ENCODE measurements at places on chromosomes 16 and 17.

- DNase-seq: no peak
Measured at GRCh38 chr17:77273397-77274085, 132.8 kb downstream of the SEC14L1 start.

DNA sequence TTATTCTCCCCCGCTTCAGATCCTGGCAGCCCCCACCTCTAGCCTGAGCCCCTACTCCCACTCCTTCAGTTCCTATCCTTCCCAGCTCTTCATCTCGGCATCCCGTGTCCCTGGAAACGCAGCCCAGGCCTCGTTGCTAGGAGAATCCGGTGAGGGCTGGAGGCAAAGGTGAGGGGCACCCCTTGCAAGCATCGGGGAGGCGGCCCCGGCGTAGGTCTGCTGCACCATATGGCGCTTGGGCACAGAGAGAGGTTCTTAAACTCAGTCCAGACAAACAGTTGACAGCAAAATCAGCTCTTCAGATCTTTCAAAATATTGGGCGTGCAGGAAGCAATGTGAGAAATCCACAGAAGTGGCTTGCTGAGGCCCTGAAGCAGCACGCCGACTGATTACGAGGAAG is 15.0 kb downstream of the SLC38A8 start:
- no peak for DNase-seq

GRCh38 chr16:84844559-84845495 is 25.0 kb downstream of the CRISPLD2 start:
- DNase-seq: no peak

- DNase-seq: no peak
Measured at GRCh38 chr16:3807425-3808123, 72.9 kb downstream of the CREBBP start.

DNA sequence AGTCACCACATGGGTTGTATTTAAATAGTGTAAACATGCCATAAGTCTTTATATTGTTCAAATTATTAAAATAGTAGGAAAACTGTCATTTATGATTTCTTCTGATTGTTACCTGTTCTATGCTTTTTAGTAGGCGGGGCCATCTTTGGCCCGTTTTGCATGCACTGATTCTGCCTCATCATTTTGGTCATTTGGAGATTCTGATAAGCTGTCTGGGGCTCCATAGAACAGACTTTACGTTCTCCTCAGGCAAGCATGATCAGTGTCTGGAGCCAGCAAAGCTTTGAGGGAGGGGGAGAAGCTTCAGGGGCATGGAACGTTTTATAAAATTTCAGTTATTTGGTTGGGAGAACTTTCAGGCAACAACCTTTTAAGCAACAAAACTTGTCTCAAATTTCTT is 8.8 kb downstream of the NDEL1 start:
- no peak for DNase-seq

GRCh38 chr17:38877130-38877851 is 7.4 kb downstream of the LASP1 start:
- no peak for DNase-seq

- no peak for DNase-seq
Measured at GRCh38 chr16:11407047-11407982, 62.1 kb downstream of the RMI2 start.

GRCh38 chr17:54172096-54172984 is 349.6 kb downstream of the KIF2B start:
- no peak for DNase-seq

- no peak for DNase-seq
Measured at GRCh38 chr17:76948726-76949342, 80.6 kb downstream of the MGAT5B start.

DNA sequence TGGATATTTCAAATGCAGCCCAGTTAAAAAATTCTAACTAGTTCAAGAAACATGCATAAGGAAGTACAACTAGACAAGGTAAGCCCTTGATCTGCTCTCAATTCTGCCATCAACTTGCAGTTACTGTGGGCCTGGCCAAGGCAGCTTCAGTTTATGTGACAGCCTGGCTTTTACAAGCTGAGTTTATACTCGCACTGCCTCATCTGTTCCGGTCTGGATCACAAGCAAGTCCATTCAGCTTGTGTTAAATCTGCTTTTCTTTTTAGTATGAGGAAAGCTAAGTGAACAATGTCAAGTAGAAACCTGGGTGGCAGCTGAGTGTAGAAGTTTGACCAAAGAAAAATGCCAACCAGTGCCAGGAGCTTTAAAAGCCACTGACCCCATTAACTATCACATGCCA is 76.6 kb upstream of the CORO6 start:
- DNase-seq: no peak

DNA sequence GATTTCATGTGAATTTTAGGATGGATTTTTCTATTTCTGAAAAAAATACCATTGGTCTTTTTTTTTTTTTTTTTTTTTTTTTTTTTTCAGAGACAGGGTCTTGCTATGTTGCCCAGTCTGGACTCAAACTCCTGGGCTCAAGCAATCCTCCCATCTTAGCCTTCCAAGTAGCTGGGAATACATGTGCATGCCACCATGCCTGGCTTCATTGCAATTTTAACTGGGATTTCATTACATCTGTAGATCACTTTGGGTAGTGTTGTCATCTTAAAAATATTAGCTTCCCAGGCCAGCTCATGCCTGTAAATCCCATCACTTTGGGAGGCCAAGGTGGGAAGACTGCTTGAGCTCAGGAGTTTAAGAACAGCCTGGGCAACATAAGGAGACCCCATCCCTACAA is 54.8 kb downstream of the TOM1L2 start:
- no peak for DNase-seq

DNA sequence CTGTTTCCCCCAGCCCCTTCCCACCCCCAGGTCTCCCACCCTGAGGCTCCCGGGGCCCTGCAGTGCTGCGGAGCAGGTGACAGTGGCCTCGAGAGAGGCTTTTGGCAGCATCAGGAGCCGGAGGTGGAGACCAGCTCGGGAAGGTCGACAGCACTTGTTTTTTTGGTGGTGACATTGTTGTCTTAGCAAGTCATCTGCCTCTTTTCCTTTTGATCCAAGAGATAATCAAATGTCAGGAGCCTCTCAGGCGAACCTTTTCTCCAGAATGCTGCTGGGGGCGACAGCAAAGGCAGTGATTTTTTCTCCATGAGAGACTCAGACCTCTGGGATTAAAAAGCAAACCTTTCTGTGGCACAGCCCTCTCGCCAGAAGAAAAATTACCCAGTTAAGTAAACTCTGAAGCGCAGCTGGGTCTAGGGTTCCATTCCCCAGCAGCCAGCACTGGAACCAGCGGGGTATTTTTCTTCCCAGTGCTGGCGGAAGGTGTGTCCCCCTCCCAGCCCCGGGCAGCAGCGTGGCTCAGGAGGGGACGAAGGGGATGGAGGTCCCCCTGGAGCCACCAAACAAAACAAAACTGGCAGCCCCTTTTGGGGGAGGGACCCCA is 37.2 kb downstream of the GRIN2C start:
- DNase-seq: no peak

- peak; percentile 24 for DNase-seq
Measured at GRCh38 chr16:19005561-19006445, 22.1 kb downstream of the TMC7 start.

GRCh38 chr16:85545227-85545818 is 67.8 kb upstream of the GSE1 start:
- DNase-seq: no peak

DNA sequence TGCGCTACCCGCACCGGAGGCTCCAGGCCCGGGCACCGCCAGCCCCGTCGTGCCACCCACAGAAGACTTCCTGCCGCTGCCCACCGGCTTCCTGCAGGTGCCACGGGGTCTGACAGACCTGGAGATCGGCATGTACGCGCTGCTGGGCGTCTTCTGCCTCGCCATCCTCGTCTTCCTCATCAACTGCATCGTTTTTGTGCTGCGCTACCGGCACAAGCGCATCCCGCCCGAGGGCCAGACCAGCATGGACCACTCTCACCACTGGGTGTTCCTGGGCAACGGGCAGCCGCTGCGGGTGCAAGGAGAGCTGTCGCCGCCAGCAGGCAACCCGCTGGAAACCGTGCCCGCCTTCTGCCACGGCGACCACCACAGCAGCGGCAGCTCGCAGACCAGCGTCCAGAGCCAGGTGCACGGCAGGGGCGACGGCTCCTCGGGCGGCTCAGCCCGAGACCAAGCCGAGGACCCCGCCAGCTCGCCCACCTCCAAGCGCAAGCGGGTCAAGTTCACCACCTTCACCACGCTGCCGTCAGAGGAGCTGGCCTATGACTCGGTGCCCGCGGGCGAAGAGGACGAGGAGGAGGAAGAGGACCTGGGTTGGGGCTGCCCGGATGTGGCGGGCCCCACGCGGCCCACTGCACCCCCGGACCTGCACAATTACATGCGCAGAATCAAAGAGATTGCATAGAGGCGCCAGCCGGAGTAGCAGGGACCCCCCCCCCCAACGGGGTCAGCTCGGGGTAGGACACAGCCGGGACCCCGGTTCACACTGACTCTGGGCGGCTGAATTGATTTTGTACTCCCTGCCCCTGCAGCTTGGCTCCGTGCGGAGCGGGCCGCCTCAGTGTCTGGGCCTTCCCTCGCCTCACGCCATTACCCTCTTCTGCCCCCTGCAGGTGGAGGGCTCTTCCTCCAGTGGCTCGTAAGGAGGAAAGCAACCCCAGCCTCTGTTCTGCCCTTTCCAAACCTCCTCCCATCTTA is 58.5 kb downstream of the TMEM132E start:
- DNase-seq: peak; percentile 74

Measured in left ventricle myocardium inferior (tissue), 1 donor.